Liver (tissue), 10 donors: ENCODE measurements at places on chromosomes 12 and 14.

GRCh38 chr14:61587081-61587713 lies 108.1 kb upstream of the HIF1A start:
- no peak for DNase-seq

GRCh38 chr14:72781561-72782508 lies 112.1 kb downstream of the DPF3 start:
- peak; percentile 30 for DNase-seq

GRCh38 chr14:59870277-59871165 lies at the start of gene RTN1:
Gene RTN1, minus strand, starts transcription at chr14:59870776. Its CDS starts 146 bp downstream, at chr14:59870630.
- no peak for DNase-seq

DNA sequence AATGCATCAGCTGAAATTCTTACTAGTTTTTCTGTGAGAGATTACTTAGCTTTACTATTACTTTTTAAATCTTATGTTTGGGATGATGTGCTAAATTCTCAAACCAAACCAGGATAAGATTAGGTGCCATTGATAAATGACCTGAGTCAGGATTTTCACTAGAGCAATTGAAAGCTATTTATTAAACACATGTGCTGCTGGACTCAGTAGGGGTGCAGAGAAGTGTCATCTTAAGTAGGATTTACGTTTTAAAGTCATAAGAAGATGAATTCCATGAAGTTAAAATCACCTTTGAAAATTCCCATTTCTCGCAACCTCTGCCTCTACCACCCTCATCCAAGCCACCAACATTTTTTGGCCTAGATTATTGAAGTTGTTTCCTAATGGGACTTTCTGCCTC lies 8.8 kb downstream of the TMEM263 start:
- DNase-seq: no peak

DNA sequence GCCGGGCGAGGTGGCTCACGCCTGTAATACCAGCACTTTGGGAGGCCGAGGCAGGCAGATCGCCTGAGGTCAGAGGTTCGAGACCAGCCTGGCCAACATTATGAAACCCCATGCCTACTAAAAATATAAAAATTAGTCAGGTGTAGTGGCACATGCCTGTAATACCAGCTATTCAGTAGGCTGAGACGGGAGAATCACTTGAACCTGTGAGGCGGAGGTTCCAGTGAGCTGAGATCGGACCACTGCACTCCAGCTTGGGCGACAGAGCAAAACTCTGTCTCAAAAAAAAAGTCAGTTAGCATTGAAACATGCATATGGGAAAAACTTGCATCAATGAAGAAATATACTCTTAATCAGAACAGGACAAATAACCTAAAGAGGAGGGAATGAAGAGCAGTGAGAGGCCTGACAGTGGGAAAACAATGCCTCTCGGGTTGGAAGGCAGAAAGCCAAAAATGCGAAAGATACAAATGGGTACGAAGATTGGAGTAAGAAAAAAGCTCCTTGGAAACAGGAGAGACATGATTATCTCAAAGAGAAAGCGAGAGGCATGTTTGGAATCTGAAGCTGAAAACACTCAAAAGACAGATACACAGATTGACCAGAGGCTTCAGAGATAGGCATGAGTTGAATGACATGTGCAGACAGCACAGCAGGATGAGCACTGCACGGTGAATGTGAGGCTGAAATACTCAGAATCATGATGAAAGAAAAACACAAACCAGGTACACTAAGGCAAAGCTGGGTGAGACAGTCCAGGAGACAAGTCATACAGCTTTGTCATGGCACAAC lies 30.6 kb downstream of the RESF1 start:
- peak; percentile 1 for DNase-seq

DNA sequence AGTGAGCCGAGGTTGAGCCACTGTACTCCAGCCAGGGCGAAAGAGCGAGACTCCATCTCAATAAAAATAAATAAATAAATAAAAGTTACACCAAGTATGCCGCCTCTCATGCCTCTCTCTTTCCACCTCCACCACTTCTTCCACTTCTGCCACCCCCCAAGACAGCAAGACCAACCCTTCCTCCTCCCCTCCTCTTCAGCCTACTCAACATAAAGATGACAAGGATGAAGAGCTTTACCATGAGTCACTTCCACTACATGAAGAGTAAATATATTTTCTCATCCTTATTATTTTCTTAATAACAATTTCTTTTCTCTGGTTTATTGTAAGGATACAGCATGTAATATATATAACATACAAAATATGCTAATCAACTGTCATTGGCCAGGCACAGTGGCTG lies 3.6 kb upstream of the TMED2 start:
- no peak for DNase-seq

- no peak for DNase-seq
Observed at GRCh38 chr12:115859231-115859630, 418.3 kb downstream of the MED13L start.

DNA sequence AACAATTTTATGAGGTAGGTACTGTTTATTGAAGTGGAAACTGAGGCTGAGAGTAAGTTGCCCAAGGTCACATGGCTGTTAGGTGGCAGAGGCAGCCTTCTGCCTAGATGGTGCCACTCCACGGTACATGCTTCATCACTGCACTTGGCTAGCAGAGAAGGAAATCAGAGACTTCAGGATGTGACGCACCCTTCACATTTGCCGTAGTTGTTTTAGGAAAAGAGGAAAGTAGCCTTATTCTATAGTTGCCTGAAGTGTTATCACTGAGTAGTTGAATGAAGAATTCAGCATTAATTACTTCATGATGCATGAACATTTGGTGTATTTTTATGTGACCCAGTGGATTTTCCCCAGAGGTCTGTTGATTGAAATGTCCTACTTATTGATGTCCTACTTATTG lies 55.7 kb downstream of the ERC1 start:
- DNase-seq: no peak

DNA sequence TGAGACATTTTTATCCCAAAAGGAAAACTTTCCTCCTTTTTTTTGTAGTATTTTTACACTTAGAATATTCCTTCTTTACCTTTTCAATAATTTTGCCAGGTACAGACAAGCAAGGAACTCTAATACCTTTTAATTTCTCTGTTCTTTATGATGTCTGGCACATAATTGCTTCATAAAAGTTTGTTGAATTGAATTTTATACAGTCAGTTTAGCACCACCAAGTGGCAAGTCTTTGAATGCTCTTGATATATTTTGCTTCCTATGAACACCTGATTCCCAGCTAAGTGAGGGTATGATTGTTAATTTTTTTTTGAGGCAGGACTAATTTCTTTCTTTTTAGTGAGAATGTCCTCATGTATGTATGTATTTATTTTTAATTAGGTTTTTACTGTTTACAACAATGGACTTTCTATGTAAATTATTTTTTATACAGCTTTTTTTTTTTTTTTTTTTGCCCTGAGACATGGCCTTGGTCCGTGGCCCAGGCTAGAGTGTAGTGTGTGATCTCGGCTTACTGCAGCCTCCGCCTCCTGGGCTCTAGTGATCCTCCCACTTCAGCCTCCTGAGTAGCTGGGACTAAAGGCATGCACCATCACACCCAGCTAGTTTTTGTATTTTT lies 6.9 kb downstream of the TBC1D15 start:
- DNase-seq: no peak

GRCh38 chr12:57237932-57238853 lies 8.7 kb downstream of the SHMT2 start:
- peak; percentile 33 for DNase-seq

DNA sequence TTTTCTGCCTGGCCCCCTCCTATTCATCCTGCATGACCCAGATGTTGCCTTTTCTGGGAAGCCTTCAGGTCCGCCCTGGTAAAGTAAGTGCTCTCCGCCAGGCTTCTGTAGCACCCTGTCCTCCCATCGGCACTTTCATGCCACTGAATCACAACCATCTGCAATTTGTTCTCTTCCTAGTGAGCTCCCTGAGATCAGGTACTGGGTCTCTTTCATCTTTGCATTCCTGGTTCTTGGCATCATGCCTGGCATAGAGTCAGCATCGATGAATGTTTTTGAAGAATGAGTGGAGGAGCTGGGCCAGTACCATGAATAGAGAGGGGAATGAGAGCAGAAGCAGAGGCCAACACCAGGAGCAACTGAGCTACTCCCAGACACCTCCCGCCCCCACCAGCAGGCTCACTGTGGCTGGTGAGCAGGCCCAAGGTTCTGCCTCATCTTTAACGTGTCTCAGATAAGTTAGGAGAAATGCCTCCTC lies 13.1 kb downstream of the ZDHHC22 start:
- DNase-seq: no peak

GRCh38 chr12:114355389-114356088 lies 50.4 kb downstream of the TBX5 start:
- no peak for DNase-seq

DNA sequence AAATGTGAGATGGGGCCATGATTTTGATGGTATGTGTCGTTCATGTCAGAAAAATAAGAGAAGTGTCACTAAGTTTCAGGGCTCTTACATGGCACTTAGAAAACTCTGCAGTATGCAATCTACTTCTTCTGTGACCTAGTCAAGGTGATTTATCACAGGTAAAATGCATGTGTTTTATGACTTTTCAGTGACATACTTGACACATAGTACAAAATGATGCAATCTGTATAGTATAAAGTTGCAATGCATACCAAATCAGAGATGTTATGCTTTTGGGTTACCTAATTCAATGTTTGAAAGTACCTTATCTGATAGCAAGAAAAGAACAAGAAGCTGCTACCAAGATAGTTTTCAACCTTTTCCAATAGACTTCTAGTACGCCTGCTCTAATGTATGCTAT lies 21.9 kb upstream of the ARHGAP5 start:
- no peak for DNase-seq

DNA sequence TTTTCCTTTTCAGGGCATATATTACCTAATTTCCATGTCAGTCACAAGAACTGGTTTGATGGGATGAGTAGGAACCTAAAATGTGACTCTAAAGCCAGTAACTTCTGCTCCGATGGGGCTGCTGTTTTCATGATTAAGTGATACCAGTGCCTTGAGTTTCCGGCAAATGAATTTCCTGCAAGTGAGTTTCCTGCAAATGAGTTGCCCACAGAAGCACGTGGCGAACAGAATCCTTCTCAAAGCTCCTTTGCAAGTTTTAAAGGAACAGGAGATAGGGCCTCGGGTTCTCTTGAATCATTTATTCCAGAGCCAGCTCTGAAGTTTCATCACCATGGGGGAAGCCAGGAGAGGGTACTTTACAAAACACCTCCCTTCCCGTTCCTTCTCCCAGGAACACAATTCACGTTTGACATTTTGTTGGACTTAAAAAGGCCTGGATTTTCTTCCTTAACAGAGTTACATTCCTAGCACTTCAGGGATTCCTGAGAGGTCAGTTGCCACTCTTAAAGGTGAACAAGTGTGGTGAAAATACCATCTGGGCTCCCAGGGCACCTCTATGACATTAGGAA lies 2.2 kb upstream of the PPTC7 start:
- no peak for DNase-seq

- DNase-seq: no peak
Observed at GRCh38 chr14:66273261-66273832, 212.8 kb upstream of the CCDC196 start.

GRCh38 chr12:76426160-76426559 lies 77.9 kb upstream of the BBS10 start:
- no peak for DNase-seq

- DNase-seq: no peak
Observed at GRCh38 chr12:14901228-14901562, 15.5 kb upstream of the MGP start.

GRCh38 chr12:88420457-88420856 lies 159.8 kb downstream of the KITLG start:
- DNase-seq: no peak

- no peak for DNase-seq
Observed at GRCh38 chr12:76183459-76184186, 99.1 kb upstream of the NAP1L1 start.

- DNase-seq: no peak
Observed at GRCh38 chr12:131494741-131495524, 216.0 kb upstream of the SFSWAP start.

DNA sequence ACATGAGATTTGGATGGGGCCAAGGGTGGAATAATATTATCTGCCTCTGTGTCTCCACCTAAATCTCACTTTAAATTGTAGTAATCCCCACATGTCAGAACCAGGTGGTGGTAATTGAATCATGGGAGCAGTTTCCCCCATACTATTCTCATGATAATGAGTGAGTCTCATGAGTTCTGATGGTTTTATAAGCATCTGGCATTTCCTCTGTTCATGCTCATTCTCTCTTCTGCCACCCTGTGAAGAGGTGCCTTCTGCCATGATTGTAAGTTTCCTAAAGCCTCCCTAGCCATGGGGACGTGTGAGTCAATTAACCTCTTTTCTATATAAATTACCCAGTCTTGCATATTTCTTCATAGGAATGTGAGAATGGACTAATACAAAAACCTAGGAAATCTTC lies 29.9 kb downstream of the TSPAN19 start:
- DNase-seq: no peak

DNA sequence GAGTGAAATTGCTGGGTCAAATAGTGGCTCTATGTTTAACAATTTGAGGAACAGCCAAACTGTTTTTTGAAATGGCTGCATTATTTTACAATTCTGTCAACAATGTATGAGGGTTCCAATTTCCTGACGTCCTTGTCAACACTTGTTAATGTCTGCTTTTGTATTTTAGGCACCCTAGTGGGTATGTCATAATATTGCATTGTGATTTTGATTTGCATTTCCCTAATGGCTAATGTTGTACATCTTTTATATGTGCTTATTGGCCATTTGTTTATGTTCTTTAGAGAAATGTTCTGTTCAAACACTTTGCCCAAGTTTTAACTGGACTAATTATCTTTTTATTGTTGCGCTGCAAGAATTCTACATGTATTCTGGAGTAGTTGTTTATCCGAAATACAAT lies 93.2 kb downstream of the GPR65 start:
- DNase-seq: no peak

DNA sequence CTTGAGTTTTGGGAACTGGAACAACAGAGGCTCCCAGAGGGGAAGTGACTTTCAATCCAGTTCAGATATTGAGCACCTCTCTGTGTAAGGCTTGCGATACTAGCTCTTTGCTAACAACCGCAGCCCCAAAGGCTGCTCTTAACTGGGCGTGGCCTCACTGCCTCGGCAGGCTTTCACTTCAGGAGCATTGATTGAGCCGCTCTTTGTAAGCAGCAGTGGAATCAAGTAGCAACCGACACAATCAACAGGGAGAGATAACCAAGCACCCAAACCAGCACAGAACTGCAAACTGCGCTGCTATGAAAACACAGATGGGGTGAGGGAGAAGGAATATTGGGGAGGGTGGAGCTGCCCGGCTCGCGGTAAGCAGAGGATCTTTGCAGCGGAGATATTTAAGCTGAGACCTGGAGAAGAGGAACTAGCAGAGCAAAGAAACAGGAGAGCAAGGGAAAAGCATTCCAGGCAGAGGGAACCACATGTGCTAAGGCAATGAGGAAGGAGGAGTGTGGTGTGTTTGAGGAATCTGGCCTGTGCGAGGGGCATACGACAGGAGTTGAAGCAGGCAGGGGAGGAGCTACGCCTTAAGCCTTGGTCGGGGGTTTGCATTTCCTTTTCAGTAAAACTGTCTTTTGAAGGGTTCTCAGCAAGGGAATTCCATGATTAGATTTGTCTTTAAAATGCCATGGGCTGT lies 17.3 kb upstream of the YY1 start:
- peak; percentile 54 for DNase-seq

- DNase-seq: no peak
Observed at GRCh38 chr14:73162251-73162650, 25.9 kb downstream of the PSEN1 start.

- DNase-seq: no peak
Observed at GRCh38 chr14:59159169-59159568, 29.3 kb upstream of the DAAM1 start.
